Naive thymus-derived CD8-positive, alpha-beta T cell (primary cell): ENCODE measurements at places on chromosomes 2 and 18. TPM values are rescaled to one million over a fixed set of nuclear protein-coding genes. Genes with fewer than 3 reads are reported as not detected.

Gene PDE11A
- polyA plus RNA-seq: not detected

Gene EPB41L3
- 0.35 TPM for polyA plus RNA-seq

Gene SERPINB11
- polyA plus RNA-seq: not detected

Gene KCNJ13
- polyA plus RNA-seq: 0.33 TPM

Gene UGT1A5
- polyA plus RNA-seq: not detected

Gene SPOPL
- 0.23 TPM for polyA plus RNA-seq

Gene PLEKHH2
- 0.80 TPM for polyA plus RNA-seq

Gene FIGN
- polyA plus RNA-seq: not detected

DNA sequence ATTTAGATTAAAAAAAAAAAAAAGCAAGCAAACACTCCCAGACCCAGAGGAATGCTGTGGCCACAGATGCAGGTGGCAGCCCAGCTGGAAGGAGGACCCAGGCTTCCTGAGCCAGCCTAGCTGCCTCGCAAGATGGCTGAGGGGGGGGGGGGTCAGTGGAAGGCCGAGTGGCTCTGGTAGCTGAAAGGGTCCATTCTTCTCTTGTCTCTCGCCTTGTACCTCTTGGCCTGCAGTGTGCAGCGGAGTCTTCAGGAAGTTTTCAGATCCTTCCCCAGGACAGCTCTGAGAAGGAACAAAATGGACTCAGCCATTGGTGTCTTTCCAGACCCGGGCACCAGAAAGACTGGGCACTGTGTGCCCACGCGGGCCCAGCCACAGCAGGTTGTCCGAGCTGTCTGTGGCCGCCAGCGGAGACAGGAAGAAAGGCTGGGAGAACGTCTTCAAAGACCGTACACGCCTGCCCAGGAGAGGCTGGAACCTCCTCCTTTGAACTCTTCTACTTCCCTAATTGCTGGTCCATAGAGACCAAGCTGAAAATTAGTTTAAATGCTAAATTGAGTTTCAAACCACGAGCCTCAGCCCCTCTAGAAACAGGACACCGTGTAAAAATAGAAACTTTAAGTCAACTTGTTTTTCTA is 21.3 kb downstream of the APCDD1 start:
- H3K27me3 ChIP-seq: peaks cover 15% of the 10 kb centered on the region
- no peaks in the 10 kb centered on the region for H3K4me1 ChIP-seq
- no peaks in the 10 kb centered on the region for H3K36me3 ChIP-seq
- H3K4me3 ChIP-seq: peak overlapping the region; percentile 47

DNA sequence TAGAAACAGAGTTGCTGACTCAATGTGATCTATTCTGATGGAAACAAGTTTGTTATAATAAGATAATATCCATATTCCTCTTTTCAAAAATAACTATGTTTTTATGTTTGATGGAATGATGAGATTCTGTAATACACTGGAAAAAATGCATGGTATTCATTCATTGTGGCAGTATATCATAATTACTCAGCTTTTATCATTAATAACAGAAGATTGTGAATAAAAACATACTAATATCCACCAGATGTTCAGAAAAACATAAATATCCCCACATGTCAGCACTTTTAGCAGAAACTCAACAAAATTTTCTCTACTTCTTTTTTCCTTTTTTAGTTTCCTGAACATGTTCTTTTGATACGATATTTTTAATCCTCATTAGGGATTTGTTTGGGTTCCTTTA is 130.9 kb upstream of the CAVIN2 start:
- H3K4me1 ChIP-seq: no peaks in the 10 kb centered on the region
- peaks cover 3% of the 10 kb centered on the region for H3K27me3 ChIP-seq
- no peak overlapping the region for H3K27ac ChIP-seq
- H3K36me3 ChIP-seq: no peaks in the 10 kb centered on the region

DNA sequence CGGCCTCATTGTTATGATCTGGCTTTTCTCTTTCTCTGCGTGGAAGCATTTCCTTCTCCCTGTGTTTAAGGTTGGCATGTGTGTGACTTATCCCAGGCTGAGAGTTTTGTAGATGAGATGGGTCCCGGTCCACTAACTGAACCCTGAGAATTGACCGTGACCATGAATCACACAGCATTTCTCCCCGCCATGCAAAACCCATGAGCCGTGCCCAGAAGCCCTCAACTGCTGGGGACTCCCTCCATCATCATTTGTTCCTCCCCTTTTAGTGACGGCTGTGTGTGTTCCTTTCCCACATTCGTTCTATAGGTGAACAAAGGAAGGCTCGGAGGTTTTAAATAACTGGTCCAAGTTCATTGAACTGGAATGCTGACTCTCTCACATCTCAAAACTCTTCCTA is 30.1 kb upstream of the TXNDC2 start:
- no peak for DNase-seq
- no peak overlapping the region for H3K27ac ChIP-seq
- H3K4me3 ChIP-seq: no peak overlapping the region

GRCh38 chr2:46956981-46957531 is 41.5 kb upstream of the MCFD2 start:
- no peaks in the 10 kb centered on the region for H3K27me3 ChIP-seq
- peaks cover 4% of the 10 kb centered on the region for H3K4me1 ChIP-seq
- no peak overlapping the region for H3K4me3 ChIP-seq
- no peak overlapping the region for H3K27ac ChIP-seq
- no peak for DNase-seq
- H3K36me3 ChIP-seq: no peaks in the 10 kb centered on the region

GRCh38 chr2:170917219-170917913 is 11.7 kb upstream of the GORASP2 start:
- peaks cover 6% of the 10 kb centered on the region for H3K36me3 ChIP-seq
- DNase-seq: no peak
- no peak overlapping the region for H3K27ac ChIP-seq
- no peak overlapping the region for H3K4me3 ChIP-seq
- no peaks in the 10 kb centered on the region for H3K4me1 ChIP-seq

GRCh38 chr2:218369330-218369729 is 12.7 kb downstream of the CATIP start:
- H3K4me3 ChIP-seq: peak overlapping the region; percentile 44
- peaks cover 41% of the 10 kb centered on the region for H3K4me1 ChIP-seq
- no peaks in the 10 kb centered on the region for H3K36me3 ChIP-seq
- DNase-seq: no peak
- H3K27ac ChIP-seq: peak overlapping the region; percentile 92

GRCh38 chr2:109727929-109728447 is 66.1 kb upstream of the RGPD5 start:
- H3K4me3 ChIP-seq: no peak overlapping the region
- H3K4me1 ChIP-seq: no peaks in the 10 kb centered on the region
- peaks cover 2% of the 10 kb centered on the region for H3K36me3 ChIP-seq
- H3K27me3 ChIP-seq: peaks cover 18% of the 10 kb centered on the region
- no peak for DNase-seq

DNA sequence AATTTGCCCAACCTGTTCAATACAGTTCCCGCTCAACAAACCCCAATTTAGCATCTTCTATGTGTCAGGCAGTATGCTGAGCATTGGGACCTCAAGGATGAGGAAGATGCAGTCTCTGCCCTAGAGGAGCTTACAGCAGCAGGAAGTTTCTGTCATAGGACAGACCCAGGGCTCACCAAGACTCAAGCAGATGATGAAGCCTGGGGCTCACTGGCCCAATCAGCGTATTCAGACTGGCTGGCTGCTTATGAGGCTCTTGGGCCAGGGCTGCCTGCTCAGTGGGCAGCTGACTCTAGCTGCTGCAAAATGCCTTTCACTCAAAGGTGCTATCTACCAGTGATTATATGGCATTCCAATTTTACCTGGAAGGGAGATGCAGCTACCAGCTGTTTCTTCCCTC is 2.1 kb downstream of the FAM178B start:
- no peak overlapping the region for H3K27ac ChIP-seq
- H3K4me3 ChIP-seq: no peak overlapping the region
- DNase-seq: no peak
- no peaks in the 10 kb centered on the region for H3K27me3 ChIP-seq

DNA sequence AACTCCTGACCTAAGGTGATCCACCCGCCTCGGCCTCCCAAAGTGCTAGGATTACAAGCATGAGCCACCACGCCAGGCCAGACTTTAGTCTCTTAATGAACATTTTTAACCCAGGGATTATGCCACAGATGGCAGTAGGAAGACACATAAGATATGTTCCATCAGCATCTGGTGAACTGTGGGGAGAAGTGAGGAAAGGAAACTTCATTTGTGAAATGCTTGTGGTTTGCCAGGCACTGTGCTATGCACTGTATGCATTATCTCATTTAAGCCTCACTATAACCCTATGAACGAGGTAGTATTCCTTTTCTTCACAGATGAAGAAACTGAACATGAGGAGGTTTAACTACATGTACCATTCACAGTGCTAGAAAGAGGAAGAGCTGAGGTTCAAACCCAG is 29.3 kb downstream of the PTRHD1 start:
- no peaks in the 10 kb centered on the region for H3K4me1 ChIP-seq
- no peaks in the 10 kb centered on the region for H3K27me3 ChIP-seq
- peak overlapping the region; percentile 13 for H3K27ac ChIP-seq
- peaks cover 14% of the 10 kb centered on the region for H3K36me3 ChIP-seq
- no peak for DNase-seq

DNA sequence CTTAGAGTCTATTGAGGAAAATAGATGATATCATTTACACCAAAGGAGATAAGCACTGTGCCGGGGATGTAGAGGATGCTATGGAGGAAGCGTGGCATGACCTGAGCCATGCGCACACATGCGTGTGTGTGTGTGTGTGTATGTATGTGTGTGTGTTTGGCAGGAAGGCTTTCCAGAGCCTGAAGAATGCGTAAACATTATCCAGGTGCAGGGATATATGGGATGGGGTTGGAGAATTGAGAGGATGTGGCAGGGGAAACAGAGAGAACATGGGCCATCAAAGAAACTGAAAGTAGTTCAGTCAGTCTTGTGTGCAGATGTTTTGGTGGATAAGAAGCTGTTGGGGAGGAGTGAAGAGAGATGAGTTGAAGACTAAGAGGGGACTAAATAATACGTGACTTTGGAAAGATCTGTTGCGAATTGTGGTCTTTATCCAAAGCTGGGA is 9.3 kb upstream of the STAT1 start:
- peaks cover 4% of the 10 kb centered on the region for H3K36me3 ChIP-seq
- H3K27ac ChIP-seq: no peak overlapping the region

DNA sequence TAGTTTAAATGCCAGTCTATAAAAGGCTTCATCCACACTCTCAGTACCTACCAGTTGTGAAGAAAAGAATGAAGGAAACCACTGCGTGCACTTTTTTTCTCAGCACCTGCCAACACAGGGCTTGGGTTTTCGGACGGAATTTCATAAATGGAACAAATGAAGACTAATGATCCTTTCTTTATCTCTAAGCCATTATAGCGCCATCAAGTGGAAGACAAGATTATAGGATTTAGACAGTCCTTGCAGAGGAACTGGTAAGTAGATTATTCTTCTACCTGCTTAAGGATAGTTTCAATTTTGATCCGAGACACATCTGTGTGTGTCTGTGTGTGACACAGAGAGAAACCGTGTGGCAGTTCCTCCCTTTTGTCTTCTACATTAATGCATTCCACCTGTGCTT is 245.6 kb downstream of the NRXN1 start:
- H3K4me1 ChIP-seq: no peaks in the 10 kb centered on the region
- H3K27me3 ChIP-seq: no peaks in the 10 kb centered on the region
- no peaks in the 10 kb centered on the region for H3K36me3 ChIP-seq
- H3K27ac ChIP-seq: no peak overlapping the region

- peaks cover 9% of the 10 kb centered on the region for H3K4me1 ChIP-seq
- H3K27me3 ChIP-seq: no peaks in the 10 kb centered on the region
- no peak overlapping the region for H3K4me3 ChIP-seq
Measured at GRCh38 chr18:79413426-79413825, 17.7 kb downstream of the NFATC1 start.

DNA sequence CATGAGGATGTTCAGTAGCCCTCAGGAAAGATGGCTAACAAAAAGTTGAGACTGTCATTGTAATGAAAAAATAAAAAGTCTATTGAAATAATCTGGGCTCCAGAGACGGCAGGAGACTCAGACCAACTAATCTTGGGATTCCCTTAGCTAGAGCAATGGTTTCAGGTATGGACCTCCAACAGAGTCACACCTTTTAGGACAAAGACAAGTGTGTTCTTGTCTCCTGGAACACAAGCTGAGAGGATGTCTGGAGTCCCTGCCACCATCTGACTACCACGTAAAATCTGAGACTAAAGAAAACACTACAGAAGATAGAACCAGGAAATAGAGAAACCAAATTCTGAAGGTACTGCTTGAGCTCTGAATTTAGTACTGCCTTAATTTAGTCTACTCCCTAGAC is 103.3 kb upstream of the RBBP8 start:
- no peak overlapping the region for H3K4me3 ChIP-seq
- H3K27me3 ChIP-seq: peaks cover 37% of the 10 kb centered on the region
- no peak overlapping the region for H3K27ac ChIP-seq

- no peak overlapping the region for H3K27ac ChIP-seq
- DNase-seq: no peak
- no peak overlapping the region for H3K4me3 ChIP-seq
- peaks cover 66% of the 10 kb centered on the region for H3K27me3 ChIP-seq
- peaks cover 2% of the 10 kb centered on the region for H3K4me1 ChIP-seq
- H3K36me3 ChIP-seq: peaks cover 5% of the 10 kb centered on the region
Measured at GRCh38 chr2:14634489-14635390, 2.2 kb downstream of the LRATD1 start.

- H3K4me1 ChIP-seq: no peaks in the 10 kb centered on the region
- peaks cover 38% of the 10 kb centered on the region for H3K27me3 ChIP-seq
- no peak overlapping the region for H3K27ac ChIP-seq
- no peaks in the 10 kb centered on the region for H3K36me3 ChIP-seq
Measured at GRCh38 chr18:26438980-26439379, 109.4 kb downstream of the KCTD1 start.

DNA sequence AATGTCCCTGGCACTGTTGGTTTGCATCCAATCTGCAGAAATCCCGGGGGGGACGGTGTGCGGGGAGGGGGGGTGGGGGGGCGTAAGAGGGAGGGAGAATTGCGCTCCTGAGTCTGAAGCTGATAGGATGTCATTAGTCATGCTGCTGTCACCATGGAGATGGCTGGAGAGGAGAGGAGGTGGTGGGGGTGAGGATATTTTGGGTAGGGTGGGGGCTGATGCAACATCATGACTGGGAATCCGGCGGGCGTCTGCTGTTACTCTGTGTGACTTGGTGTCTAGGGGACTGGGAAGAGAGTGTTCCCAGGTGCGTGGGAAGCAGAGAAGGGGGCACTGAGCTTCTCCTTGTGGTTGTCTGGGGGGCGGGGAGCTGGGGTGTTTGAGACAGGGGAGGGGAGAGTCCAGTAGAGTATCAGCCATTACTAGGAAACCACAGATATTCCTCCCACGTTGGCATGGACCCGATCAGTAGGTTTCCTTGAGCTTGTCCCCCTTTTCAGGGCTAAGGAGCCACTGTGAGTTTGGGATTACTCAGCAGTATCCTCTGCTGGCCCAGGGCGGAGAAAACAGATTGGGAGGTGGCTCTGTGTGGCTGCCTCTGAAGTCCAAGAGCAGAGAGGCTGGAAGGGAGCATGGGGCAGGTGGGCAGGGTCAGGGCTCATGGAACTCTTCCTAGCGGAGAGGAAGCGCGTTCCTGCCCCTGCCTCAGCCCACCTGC is 18.9 kb downstream of the TET3 start:
- peaks cover 16% of the 10 kb centered on the region for H3K36me3 ChIP-seq
- H3K27ac ChIP-seq: no peak overlapping the region
- H3K4me1 ChIP-seq: peaks cover 87% of the 10 kb centered on the region
- DNase-seq: no peak

DNA sequence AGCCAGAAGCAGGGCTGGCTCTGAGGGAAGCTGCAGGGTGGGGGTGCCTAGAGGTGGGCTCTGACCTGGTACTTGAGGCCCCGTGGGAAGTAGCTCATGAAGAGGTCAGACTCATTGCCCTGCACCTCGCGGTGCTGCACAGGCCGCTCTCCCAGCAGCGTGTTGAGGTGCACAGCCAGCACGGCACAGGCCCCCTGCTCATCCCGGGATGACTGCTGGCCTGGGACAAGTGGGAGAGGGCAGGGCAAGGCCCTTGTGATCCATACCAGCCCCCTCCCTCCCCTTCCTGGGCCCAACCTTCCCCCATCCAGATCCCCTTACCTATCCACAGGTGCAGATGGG is 8.7 kb downstream of the CAPG start:
- peaks cover 16% of the 10 kb centered on the region for H3K4me1 ChIP-seq
- no peak overlapping the region for H3K4me3 ChIP-seq
- DNase-seq: no peak
- H3K36me3 ChIP-seq: peaks cover 9% of the 10 kb centered on the region
- H3K27ac ChIP-seq: no peak overlapping the region
